Hematopoietic multipotent progenitor cell treated with erythropoietin and hydrocortisone succinate and interleukin-3 and kit ligand, for 8 days (in vitro differentiated cells): ENCODE measurements at places on chromosomes 7 and 10.

DNA sequence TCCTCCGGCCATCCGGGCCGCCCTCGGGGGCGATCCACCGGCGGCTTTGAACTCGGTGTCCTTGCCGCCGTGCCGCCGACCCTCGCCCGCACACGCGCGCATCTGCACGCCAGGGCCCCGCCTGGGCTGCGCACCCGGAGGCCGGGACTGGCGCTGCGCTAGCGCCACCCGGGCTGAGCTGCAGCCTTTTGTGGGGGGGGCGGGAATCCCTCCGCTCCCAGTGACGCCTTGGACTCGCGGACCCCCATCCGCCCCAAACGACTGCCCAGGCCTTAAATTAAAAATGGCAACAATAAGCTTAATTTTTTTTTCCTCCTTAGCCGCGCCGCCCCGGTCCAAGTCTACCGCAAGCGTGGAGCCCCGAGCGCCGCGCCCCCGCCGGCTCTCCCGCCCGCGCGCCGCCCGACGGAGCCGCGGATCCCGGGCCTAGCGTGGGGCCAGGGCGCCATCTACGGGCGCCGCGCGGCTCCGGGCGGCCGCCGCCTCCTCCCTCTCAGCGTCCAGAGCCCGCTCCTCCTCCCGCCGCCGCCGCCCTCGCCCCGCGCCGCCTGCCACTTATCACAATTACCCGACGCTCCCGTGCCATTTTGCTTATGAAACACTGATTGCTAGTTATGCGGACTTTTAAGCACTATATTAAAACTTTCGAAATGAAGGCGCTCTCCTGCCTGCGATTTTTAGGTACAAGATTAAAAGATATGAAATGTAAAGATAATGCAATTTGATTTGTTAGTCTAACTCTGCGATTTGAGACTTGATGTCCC is 7.5 kb upstream of the EBF3 start:
- DNase-seq, result peak; percentile 66

DNA sequence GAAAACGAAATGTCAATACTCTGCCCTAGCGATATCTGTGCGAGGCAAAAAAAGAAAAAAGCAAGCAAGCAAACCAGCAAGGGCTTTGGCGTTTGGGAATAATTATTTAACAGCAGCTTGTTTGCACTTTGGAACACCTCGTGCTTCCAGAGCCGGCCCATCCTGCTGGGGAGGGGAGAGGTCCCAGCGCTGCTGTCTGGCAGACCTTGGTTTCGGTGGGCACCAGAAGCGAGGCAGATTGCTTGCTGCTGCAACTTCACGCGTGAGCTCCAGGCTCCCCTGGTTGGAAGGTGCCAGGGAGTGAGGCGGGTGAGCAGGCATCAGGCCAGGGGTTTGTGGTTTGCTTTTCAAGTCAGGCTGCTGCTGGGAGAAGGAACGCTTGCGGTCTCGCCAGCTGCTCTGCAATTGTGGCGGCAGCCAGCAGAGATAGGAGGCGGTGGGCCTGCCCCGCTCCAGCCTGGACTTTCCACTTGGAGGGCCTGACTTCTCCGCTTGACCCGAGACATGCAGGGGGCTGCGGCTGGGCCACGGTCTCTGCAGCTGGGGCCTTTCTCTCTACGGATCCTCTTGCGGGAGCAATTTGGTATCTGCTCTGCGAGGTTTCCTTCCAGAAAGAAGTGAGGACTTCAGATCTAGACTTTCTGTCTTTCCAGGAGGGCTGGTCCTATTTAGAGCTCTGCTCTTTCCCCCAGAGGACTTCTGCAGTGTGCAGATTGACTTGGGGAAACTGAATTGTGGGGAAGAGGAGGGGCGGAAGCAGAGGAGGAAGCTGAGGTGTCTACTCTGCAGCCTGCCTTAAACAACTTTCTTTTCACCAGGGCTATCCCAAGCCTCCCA is 131.4 kb downstream of the PRPF18 start:
- peak; percentile 87 for DNase-seq

DNA sequence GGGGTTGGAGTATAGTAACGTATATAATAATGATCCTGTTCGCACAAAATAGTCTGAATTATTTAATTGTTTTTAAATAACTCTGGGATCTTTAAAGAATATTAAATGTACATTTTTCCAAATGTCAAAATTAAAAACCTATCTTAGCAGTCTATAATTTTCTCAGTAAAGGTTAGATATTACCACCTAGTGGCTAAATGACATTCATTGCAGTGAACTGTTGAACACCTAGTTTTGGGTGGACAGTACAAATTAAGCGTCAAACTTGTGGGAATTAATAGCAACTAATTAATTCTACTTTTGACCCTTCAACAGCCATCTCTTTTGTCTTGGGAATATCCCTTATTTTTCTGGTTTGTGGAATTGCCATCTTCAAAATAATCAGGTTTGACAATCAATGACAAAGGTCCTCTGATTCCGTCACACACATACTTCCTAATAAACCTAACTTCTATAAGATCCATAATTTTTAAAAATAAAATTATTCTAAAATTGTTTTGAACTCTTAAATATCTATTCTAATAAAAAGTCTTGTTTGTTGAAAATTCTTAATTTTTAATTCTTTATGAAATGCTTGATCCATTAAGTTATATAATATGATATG is 165.7 kb downstream of the SEMA3D start:
- no peak for DNase-seq

GRCh38 chr10:18886102-18886501 is 162.5 kb upstream of the MALRD1 start:
- no peak for DNase-seq

GRCh38 chr7:132469264-132469663 is 107.0 kb downstream of the PLXNA4 start:
- no peak for DNase-seq

- peak; percentile 7 for DNase-seq
Observed at GRCh38 chr10:108250936-108251620, 1086.6 kb upstream of the SORCS1 start.
